Fibroblast of the aortic adventitia (primary cell): ENCODE measurements at places on chromosomes 2 and 18.

GRCh38 chr2:60504049-60504448, 49.4 kb downstream of the BCL11A start:
- no peak for DNase-seq

DNA sequence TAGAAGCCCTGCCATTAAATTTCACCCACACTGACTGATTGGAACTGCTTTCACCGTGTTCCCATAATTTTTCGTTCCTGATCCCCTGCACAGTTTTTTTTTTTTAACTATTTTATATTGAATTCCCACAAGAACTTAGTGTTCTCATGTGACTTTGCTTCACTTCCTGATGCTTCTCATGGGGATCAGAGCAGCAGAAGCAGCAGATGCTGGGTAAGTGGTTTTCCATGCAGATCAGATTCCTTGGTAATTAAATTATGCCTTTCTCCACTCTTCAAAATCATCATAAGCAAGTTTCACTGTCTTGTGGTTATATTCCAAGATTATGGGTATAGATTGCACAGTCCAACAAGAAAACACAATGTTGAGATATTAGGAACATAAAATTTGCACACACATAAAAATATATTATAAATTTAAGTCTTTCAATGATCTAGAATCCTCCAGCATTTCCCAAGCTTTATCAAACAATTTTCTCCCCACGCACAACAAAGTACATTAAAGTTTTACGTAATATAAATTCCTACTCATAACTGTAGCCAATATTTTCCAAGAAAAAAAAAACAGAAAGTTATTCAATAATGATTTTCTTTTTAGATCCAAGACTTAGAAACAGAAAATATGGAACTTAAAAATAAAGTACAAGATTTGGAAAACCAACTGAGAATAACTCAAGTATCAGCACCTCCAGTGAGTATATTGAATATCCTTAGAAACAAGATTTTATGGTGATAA, 277.9 kb downstream of the GULP1 start:
- no peak for DNase-seq

- DNase-seq, result no peak
These were observed 140.9 kb downstream of the TCF4 start for GRCh38 chr18:55446996-55447671.

DNA sequence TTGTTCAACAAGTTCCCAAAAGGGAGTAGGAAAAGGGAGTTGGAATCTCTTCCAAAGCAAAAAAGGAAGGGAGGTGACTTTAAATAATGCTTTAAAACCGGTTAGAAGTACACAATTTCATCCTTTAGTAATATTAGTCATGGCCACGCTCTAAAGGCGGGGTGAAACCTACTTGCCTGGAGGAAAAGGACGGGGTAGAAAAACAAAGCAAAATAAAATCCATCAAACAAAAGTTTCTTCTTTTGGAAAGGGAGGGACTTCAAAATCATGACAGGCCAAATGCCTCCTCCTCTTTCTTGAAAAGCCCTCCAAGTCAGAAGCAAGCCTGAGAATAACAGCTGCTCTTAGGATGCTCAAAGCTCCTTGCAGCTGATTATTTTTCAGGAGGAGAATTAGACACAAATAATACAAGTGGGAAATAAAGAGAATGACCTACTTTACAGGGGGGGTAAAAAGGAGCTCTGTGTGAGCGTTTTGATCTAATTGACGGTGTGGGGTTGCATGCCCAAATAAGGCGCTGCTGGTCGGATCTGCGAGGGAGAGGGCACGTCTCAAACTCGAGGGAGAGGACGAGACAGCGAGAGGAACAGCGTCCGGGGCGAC, 1.8 kb upstream of the NPAS2 start:
- DNase-seq, result peak; percentile 50

DNA sequence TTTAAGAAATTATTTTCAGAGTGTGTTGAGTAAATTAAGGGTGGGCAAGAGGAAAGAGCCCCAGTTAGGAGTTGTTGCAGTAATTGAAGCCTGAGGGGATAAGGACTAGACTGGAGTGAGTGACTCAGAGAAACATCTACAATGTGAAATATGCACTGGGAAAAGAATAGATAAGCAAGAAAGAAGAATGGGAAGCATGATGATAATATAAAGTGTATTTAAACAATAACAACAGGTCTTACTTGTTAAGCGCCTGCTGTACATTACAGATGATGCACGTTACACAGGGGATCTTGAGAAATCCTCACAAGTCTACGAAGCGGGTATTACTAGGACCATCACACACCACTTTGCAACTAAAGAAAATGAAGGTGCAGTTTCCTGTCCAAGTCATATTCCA, 73.6 kb upstream of the STK17B start:
- DNase-seq, result peak; percentile 63

DNA sequence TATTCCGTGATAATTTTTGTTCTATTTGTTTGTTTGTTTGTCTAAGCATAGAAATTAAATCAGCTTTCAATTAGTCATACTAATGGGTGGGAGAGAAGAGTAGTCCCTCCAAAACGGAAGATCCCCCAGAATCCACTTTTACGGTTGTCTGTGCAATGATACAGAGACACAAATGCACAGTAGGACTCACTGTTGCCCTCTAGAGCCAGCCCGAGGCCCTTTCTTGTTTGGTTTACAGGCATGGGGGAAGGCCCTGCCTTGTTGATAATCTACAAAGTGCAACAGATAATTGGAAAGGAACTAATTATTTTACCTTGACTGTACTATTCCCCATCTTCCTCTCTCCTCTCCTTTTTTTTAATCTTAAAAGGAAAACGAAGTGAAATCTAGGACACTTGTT, 121.1 kb downstream of the ACOXL start:
- DNase-seq, result peak; percentile 6
